NCI-H187 treated with DMSO at 0.1 percent for 48 hours (cell line): ENCODE measurements at places on chromosomes 2 and 18.

DNA sequence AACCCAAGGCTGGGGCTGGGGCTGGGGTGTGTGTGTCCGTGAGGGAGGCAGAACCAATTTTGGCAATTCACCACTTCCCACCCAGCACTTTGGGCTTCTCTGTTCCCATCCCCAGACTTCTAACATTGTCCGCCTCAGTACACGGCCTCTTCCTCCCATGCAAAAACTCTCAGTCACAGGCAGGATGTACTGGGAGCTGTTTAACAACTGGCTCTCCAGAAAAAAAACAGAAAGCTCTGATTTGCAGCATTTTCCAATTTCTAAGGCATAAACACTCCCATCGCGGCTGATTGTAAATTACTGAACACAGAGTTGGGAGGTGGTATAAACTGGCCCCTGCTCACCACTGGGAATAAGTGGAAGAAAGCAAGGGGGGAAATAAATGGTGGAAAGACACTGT, 73.1 kb upstream of the MAP4K3 start:
- no peak for DNase-seq

GRCh38 chr2:1518331-1518803, 105.1 kb downstream of the TPO start:
- no peak for DNase-seq

- no peak for DNase-seq
These were observed 62.8 kb downstream of the SESTD1 start for GRCh38 chr2:179201869-179202268.

DNA sequence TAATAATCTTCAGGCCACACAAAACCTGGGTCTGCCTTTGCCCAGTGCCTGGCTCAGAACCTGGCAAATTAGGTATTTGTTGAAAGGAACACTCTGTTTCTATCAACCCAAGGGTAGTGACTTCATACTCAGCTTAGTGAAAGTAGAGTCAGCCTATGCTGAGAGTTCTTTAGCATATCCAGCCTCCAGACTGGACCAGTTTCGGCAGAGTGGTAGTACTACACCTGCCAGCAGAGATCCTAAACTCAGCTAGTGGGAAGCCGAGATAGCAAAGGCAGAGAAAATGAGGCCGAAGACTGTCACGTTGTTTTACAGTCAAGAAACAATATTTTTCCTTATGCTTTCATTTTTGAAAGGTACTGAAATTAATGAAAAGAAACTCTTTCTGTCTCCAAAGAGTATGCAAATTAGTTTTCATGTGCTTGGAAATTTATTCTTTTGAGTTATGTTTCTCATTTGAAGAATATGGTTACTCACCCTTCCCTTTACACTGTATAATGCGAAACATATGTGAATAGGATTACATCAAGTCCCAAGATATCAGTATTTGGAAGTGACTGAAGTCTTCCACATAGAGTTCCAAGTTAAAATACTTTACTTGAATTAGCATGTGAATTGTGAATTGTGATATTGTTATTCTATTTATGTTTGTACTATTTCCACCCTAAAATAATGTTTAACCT, 52.2 kb upstream of the UGP2 start:
- no peak for DNase-seq

GRCh38 chr2:169300636-169301530, 61.5 kb downstream of the LRP2 start:
- DNase-seq = no peak

GRCh38 chr18:51433881-51434280, 236.4 kb upstream of the MEX3C start:
- no peak for DNase-seq

DNA sequence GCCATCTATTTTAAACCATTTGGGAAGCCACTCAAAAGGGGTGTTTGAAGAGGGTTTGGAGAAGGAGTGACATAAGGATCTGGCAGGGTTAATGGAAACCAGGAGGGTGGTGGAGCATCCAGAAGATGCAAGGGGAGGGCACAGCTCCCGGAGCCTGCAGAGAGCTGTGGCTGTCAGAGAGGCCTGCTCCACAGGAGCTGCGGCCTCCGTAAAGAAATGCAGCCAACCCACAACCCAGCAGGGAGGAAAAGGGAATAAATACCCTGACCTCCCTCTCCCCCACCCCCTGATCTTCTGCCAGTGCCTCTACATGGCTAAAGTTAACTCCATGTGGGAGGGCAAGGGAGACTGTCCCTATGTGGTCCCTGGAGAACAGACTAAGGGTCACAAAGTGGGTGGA, 567.1 kb upstream of the POU3F3 start:
- no peak for DNase-seq

- no peak for DNase-seq
These were observed 51.2 kb upstream of the MEX3C start for GRCh38 chr18:51248685-51249084.
